ENCODE measurements at places on chromosomes 11 and 22. TPM values are rescaled to one million over a fixed set of nuclear protein-coding genes. Genes with fewer than 3 reads are reported as not detected.

Gene HORMAD2
- not detected for total RNA-seq

Gene SUSD2
- 76.7 TPM for total RNA-seq

Gene RASL10A
- 0.38 TPM for total RNA-seq

Gene GGTLC2
- total RNA-seq, result not detected

Gene GSTP1
- 1,680 TPM for total RNA-seq

Gene HPX
- 0.51 TPM for total RNA-seq

Gene OR8G5
- total RNA-seq, result not detected

Gene IL17REL
- total RNA-seq, result 0.05 TPM

Gene P2RX3
- 0.23 TPM for total RNA-seq

Gene OR51B2
- not detected for total RNA-seq

Gene JAML
- total RNA-seq, result not detected

Gene OR2AG2
- 0.07 TPM for total RNA-seq

Gene EXPH5
- 0.05 TPM for total RNA-seq

Gene MAJIN
- total RNA-seq, result not detected

Gene KIRREL3
- total RNA-seq, result 12.0 TPM

Gene CYTH4
- total RNA-seq, result 1.5 TPM

Gene DDIAS
- total RNA-seq, result 14.9 TPM

Gene LIMK2
- total RNA-seq, result 8.2 TPM

Gene TSGA10IP
- total RNA-seq, result not detected

Gene TNNI2
- 0.36 TPM for total RNA-seq

Gene TRIM48
- not detected for total RNA-seq

Gene RAC2
- 0.25 TPM for total RNA-seq

Gene SPDYC
- total RNA-seq, result not detected

Gene KCNJ11
- 4.7 TPM for total RNA-seq

Measured in A549 treated with Hydrocortisone at 1 μM for 4 hours (cell line).